ENCODE measurements at places on chromosomes 7 and 10.

DNA sequence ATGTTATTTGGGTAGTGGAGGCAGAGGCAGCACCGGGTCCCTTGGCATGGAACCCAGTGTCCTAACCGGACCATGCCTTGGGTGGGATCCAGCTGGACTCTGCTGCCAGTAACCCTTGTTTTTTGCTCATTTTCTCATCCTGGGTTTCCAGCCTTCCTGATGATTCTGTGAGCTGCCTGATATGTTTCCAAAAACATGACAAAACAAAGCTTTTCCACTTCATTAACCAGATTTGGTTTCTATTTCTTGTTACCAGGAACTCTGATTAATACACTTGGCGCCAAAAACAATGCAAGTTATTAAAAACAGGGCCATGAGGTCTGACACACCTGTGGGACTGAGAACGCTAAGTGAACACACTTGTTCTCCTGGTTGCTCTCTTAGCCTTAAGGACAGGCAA is 32.8 kb upstream of the DLG5 start:
- no peak for DNase-seq

GRCh38 chr7:103714376-103714927 is 268.4 kb upstream of the SLC26A5 start:
- no peak for DNase-seq

GRCh38 chr10:96846395-96846794 is 14.3 kb downstream of the LCOR start:
- no peak for DNase-seq

DNA sequence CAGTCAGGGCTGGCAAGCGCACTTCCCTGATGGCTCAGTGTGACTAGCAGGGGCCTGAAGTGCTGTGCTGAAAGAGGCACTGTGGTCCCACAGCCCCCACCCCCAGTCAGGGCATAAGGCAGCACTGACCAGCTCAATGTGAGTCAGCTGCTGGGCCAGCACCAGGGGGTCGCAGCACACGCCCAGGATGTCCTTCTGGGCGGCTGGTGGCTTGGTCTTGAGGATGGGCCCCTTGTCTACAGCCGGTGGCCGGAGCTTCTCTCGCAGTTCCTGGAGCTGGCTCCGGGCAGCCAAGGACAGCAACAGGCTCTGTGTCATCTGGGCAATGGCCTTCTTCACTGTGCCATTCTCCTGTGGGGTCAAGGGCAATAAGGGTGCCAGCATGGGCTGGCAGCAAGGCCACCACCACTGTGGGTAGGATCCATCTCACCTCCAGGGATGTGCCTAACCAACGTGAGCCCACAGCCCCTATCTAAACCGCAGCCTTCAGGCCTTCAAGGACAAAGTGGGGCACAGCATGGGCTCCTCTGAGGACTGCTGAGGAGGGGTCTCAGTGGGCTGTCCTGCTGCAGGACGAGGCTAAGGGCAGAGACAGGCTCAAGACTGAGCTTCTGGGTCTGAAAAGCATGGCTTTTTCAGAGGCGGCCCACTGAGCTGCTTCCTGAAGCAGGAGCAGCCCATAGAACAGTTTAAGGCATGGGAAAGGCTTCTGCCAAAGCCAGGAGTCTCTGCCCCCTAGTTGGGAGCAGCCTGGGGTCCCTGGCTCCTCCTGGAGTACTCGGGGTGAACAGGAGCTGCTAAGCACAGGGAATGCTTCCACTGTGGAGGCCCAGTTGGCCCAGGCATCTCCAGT is 62.5 kb downstream of the CSGALNACT2 start:
- DNase-seq = peak; percentile 13

DNA sequence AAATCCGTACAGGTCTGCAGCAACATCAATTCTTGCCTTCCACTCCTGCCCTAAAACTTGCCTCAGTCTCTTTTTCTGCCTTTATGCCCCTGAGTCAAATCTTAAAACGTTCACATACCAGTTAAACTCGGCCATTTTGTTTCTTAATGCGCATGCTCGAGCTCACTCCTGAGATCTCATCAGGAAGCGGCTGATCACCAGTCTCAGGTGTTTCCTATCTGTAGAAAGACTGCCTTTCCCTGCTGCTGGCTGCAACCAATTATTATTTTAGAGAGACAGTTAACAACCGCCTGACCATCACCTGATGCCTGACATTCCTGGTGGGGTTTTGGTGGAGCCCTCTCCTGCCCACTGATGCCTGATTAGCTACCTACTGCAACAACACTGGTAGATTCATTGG is 70.2 kb upstream of the TMEM140 start:
- DNase-seq = no peak

DNA sequence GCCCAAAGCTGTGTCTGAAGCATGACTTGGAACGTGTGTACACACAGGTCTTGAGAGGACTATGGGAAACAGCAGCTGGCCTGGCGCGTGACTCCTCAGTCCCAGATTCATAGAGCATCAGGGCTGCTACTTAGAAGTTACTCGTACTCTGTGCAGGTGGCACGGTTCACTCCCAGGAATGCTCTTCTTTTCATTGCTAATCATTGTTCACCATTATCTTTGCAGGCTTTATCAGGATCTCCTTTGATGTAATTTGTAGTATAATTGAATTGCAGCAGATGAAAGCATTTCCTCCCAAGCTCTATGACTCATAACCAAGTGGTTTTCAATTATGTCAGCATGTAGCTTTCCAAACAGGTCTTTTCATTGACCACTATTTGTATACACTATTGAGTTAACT is 938.9 kb downstream of the NRG3 start:
- DNase-seq = no peak

Measured in 8988T (cell line).